ENCODE measurements at places on chromosomes 12 and 14.

GRCh38 chr12:112164011-112164660, 38.8 kb downstream of the TRAFD1 start:
- DNase-seq = no peak

DNA sequence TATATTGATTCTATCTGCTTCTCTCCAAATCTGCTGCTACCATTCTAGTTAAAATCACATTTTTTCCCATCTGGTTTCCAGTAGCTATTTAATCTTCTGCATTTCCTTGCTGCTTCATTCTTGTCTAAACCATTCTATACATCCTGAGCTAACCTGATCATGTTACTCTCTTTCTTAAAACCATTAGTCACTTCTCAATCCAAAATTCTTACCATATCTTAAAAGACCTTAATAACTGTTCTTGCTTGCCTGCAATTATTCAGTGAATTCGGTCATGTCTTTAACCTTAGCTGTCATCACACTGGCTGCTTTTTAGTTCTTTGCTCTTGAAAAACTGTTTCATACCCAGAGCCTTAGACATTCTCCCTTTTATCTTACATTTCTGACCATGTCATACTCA, 56.4 kb upstream of the PZP start:
- DNase-seq = no peak

DNA sequence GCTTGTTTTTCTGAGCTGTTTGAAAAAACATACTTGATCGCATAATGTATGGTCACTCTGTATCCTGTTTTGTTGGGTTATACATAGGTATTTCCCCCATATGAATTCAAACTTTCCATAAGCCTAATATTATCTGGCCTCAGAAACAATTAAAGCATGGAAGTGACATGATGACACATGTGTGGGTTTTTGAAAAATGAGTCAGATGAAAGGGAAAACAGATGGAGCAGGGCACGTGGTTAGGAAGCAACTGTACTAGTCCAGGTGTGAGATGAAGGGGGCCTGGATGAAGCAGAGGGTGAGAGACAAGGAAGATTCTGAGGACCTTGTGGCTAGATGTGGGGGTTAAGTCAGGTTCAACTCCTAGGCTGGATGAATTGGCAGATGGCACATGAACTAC, 92.7 kb upstream of the DNM1L start:
- no peak for DNase-seq

- DNase-seq = no peak
These were observed 29.2 kb downstream of the GPR135 start for GRCh38 chr14:59435987-59436386.

- DNase-seq = peak; percentile 94
These were observed 20.3 kb upstream of the AMN1 start for GRCh38 chr12:31749024-31749704.

DNA sequence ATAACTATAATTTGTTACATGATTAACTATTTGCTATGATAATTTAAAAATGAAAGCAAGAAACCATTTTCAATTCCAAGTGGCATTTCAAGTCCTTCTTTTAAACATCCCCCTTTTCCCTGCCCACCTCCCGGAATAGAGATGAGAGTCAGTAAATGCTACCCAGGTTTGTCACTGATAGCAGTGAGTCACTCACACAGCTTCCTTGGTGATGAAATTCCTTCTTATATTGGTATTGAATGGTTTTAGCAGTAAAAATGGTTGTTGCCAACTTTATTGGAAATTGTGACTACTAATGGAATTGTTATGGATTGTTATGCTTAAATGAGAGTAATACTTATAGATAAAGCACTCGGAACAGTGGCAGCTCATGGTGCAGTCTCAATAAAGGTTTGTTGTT, 90.5 kb downstream of the PPM1A start:
- DNase-seq = no peak

DNA sequence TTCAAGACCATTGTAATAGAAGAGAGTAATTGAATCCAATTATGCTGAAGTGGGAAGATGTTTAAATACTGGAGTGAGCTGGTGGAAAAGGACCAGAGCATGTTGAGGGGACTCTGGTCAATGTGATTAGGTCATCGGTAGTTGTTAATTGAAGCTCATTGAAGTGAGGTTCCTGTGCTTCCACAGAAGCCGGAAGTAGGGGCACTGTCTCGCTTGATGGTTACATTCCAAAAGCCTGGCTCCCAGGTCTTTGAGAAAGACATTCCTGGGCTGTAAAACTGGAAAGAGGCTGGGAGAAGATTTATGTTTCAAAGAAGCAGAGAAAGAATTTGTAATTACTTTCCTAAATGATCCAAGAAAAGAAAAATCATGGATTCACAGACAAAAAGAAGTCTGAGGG, 12.3 kb upstream of the CLECL1 start:
- DNase-seq = no peak

GRCh38 chr12:87848248-87848868, 180.8 kb downstream of the C12orf50 start:
- DNase-seq = peak; percentile 2

DNA sequence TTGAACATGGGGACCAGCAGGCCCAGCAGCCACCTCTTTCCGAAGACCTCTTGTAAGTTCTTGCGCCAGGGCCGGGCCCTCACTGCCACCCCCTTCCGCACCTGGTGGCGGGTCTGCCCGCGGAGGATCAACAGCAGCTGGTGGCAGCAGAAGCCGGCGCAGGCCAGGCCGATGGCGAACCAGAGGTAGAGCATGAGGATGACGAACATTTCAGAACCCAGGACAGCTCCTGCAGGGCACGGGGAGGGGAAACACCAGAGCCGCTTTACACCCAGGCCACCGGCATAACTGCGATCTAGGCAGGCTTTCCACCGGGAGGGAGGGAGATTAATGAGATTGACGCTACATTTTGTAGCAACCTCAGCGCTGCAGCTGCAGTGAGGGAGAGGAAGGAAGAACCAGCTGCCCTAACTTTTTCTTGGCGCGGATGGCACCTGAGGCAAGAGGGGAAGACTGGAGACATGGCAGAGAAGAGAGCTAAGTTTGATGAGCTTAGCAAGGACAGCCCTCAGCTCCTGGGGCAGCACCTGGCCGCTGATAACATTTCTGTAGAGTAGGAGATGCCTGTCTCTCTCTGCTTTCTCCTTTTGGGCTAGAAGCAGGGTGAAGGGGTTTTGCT, 7.8 kb downstream of the ZDHHC22 start:
- no peak for DNase-seq

- DNase-seq = no peak
These were observed 205.0 kb upstream of the FOXN3 start for GRCh38 chr14:89621791-89622638.

- DNase-seq = no peak
These were observed 1118.9 kb downstream of the VRK1 start for GRCh38 chr14:97916100-97916499.

DNA sequence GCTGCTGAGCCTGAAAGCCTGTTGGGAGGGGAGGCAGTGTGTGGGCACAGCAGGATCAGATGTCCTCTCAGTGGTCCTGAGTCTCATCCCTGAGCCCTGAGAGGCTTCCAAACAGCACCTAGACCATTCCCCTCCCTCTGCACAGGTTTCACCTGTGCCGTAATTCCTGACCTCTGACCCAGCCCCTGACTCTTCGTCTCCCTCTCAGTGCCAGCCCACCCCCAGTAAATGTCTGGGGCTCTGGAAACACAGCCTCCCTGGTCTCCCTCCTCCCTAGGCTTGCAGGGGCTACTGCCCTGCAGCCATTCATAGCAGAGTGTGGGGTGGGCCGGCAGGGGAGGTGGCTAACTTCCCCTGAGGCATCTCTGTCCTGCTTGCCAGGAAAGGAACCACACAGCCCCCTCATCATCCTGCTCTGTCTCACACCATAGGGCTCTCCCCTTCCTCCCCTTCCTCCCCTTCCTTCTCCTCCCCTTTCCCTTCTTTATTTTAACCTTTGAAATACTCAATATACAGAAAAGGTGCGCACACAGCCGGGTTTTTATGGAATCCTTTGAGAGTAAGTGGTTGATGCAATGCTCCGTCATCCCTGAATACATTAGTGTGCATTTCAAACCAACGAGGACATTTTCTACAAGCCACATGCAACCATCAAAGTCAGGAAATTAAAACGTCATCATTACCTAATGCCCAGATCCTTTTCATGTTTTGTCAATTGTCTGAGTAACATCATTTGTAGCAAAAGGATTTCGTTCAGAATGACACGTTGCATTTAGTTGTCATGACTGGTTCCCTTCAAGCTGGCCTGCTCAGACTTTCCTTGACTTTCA, 67.0 kb downstream of the PRMT8 start:
- DNase-seq = no peak

- no peak for DNase-seq
These were observed 717 bp downstream of the VASH1 start for GRCh38 chr14:76761960-76762410.

DNA sequence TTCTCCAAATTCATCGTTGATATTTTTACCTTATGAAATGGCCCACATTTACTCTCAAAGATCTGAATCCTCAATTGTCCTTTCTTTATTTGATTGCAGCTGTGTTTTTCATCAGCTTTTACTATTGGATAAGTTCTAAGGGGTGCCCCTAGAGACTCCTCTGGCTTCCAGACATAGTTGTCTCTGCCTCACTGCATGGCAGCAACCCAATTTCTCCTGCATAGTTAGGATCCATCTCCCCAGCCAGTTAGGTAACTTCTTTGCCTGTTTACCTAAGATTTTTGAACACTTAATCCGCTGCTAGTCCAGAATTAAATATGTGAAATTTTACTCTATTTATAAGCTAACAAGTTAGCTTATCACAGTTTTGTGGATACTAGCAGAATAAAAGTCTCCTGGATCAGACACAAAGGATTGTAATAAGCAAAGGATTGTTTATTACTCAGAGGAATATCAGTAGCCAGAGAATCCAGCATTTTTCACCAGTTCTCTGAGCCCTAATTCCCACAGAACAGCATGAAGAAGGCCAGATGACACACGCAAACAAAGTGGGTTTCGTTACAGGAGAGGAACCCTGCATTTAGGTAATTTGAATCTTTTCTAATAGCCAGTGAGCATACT, 101.1 kb downstream of the BBS10 start:
- DNase-seq = no peak
